Upper lobe of left lung (tissue), 6 donors: ENCODE measurements at places on chromosomes 7 and 10. TPM values are rescaled to one million over a fixed set of nuclear protein-coding genes. Genes with fewer than 3 reads are reported as not detected.

SAMD8 gene
- total RNA-seq: 8.4 TPM

PAPOLB gene
- total RNA-seq: 0.98 TPM

GRCh38 chr7:35865287-35865686, 64.4 kb downstream of the SEPTIN7 start:
- H3K36me3 ChIP-seq: no peaks in the 10 kb centered on the region
- no peak overlapping the region for H3K27ac ChIP-seq

DNA sequence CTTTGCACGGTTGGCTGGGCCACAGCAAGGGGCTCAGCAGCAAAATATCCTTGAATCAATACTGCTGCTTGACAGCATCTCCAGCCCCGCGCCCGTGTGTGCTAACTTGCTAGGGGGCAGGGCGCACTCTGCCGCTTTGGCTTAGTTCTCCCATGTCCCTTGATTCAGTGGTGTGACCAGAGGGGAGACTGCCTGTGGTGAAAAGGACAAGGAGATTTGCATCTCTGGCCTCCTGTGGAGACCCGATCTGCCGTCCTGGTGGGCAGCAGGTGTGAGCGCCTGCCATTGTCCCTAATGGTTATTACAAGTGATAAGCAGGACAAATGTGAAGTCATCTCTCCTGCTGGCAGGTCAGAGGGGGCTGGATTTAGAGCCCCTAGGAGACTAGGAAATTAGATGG, 500.2 kb upstream of the GALNT17 start:
- no peak overlapping the region for H3K27ac ChIP-seq
- no peaks in the 10 kb centered on the region for H3K27me3 ChIP-seq
- H3K36me3 ChIP-seq: no peaks in the 10 kb centered on the region
- H3K4me1 ChIP-seq: no peaks in the 10 kb centered on the region
- H3K4me3 ChIP-seq: no peak overlapping the region

- H3K27ac ChIP-seq: no peak overlapping the region
- peaks cover 5% of the 10 kb centered on the region for H3K4me1 ChIP-seq
- no peak overlapping the region for H3K4me3 ChIP-seq
- no peak for DNase-seq
- no peaks in the 10 kb centered on the region for H3K27me3 ChIP-seq
- no peaks in the 10 kb centered on the region for H3K36me3 ChIP-seq
These were observed 22.0 kb upstream of the EEPD1 start for GRCh38 chr7:36131026-36131425.

DNA sequence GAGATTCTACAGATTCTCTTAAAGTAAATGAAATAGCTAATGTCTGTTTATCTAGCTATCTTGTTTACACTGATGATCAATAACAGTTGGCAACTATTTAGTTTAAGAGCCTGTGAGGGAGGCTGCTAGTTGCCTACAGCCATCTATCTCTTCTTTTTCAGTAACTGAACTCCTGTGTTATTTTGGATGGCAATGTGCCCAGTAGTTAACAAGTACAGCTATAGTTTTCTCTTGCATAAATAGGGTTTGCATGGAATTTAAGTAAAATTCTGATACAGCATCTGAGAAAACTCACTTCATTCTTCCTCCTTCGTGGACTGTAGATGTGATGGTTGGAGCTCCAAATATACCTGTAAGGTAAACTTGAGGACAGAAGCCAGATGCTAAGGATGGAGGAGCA, 219.5 kb upstream of the POT1 start:
- no peak overlapping the region for H3K4me3 ChIP-seq
- H3K27ac ChIP-seq: no peak overlapping the region
- no peaks in the 10 kb centered on the region for H3K36me3 ChIP-seq

GRCh38 chr7:151895631-151896031, 18.7 kb upstream of the PRKAG2 start:
- H3K4me3 ChIP-seq: no peak overlapping the region
- DNase-seq: no peak
- H3K4me1 ChIP-seq: peaks cover 3% of the 10 kb centered on the region

- no peak overlapping the region for H3K27ac ChIP-seq
- no peak overlapping the region for H3K4me3 ChIP-seq
- no peaks in the 10 kb centered on the region for H3K27me3 ChIP-seq
- no peak for DNase-seq
- no peaks in the 10 kb centered on the region for H3K36me3 ChIP-seq
- no peaks in the 10 kb centered on the region for H3K4me1 ChIP-seq
These were observed 33.0 kb downstream of the UCMA start for GRCh38 chr10:13201132-13201531.
